ENCODE measurements at places on chromosomes 12 and 14.
A peak's percentile ranks its signal among the peaks of the same experiment; 100 is the strongest.

GRCh38 chr12:122190842-122191668 is 8.1 kb downstream of the LRRC43 start:
- peak; percentile 61 for DNase-seq

GRCh38 chr12:120010661-120011230 is 21.7 kb downstream of the BICDL1 start:
- no peak for DNase-seq

DNA sequence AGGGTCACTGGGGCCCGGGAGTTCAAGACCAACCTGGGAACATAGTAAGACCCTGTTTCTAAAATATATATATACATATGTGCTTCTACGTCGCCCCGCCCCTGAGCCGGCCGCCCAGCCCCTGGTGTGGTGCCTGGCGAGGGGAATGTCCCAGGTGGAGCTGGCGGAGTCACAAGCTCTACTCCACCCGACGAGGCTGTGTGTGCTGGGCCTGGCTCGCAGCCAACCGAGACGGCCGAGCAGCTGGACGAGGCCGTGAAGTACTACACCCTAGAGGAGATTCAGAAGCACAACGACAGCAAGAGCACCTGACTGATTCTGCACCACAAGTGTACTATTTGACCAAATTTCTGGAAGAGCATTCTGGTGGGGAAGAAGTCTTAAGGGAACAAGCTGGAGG is 22.1 kb upstream of the ITPK1 start:
- no peak for DNase-seq

DNA sequence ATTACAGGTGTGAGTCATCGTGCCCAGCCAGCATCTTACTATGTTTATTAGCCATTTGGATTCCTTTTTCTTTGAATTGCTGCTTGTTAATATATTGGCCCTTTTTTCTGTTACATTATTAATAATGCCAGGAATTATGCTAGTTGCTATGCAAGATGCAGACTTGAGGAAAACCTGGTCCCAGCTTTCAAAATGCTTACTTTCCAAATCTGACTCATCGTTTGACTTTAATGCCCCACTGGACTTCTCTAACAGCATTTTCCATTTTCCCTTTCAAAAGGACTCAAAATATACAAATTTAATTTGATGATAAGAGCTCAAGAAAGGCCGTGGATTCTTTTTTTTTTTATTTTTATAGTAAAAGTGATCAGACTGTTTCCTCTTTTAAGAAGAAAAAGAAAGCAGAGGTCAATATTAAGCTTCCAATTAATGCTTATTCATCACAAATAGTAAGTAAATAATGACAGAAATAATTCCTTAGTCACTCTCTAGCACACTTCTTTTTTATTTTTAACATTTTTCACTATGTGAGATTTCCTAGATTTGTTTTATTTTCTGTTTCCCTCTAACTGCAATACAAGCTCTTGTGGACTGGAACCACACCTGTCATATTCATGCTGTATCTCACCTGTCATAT is 146.1 kb upstream of the FGD4 start:
- no peak for DNase-seq

GRCh38 chr14:35965400-35965799 is 139.3 kb downstream of the BRMS1L start:
- no peak for DNase-seq

DNA sequence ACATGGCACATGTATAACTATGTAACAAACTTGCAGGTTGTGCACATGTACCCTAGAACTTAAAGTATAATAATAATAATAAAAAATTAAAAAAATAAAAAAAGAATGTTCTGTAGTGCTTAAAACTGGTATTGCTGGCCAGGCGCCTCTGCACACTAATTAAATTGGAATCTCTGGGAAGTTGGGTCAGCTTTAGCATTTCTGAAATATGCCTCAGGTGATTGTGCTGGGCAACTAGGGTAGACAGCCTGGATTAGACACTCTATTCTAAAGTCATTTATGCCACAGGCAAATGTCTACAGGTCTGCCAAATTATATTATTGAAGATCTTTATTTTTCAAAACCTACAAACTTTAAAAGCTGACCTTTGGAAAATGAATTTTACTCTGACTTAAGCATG is 55.3 kb downstream of the PPM1H start:
- no peak for DNase-seq

DNA sequence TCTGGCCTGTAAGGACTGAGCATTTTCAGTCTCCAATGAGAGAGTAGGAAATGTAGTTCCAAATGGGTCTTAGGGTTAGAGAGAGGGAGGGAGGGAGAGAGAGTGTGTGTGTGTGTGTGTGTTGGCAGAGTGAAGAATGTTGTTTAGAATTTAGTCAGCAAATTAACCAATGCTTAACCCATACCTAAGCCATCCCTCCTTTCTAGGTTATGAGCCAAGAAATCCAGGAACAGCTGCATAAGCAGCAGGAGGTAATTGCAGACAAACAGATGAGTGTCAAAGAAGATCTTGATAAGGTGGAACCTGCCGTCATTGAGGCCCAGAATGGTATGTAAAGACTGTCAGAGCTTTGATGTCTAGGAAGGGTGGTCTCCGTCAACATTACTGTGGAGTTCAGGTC is 56.9 kb downstream of the HSP90AA1 start:
- DNase-seq, result peak; percentile 94

- DNase-seq, result no peak
Observed at GRCh38 chr12:122208073-122208820, 4.7 kb downstream of the B3GNT4 start.

- no peak for DNase-seq
Observed at GRCh38 chr14:50728836-50729235, 60.7 kb upstream of the SAV1 start.

GRCh38 chr12:131371401-131372170 is 339.3 kb upstream of the SFSWAP start:
- no peak for DNase-seq

GRCh38 chr12:104510145-104510872 is 53.6 kb downstream of the CHST11 start:
- no peak for DNase-seq

- no peak for DNase-seq
Observed at GRCh38 chr14:35944847-35945246, 118.7 kb downstream of the BRMS1L start.

GRCh38 chr14:67495827-67496226 is 7.3 kb upstream of the TMEM229B start:
- no peak for DNase-seq

DNA sequence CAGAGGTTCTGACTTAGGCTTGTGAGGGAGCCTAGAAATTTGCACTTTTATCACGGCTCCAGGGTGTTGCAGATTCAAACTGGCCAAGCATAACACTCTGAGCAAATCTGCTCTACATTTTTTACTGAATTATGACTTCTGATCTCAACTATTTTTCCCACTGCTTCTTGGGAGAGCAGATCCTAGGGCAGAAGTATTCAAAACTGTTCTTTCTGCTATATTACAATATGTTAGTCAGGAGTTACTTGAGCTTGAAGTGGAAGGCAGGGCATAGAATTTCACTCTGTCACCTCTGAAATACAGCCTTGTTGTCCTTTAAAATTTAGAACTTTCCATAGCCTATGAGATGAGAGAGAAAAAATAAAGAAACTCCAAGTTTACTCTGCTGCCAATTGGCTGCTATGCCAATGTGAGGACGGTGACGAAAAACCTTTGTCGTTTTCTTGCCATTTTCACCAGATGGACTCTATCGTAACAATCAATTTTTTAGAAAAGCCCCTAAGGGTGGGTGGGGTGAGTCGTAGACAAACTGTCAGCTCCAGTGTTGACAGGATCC is 16.4 kb upstream of the KERA start:
- peak; percentile 26 for DNase-seq

- DNase-seq, result peak; percentile 41
Observed at GRCh38 chr14:80536456-80536855, 325.2 kb upstream of the DIO2 start.

All from fibroblast of lung (primary cell).